H1 (cell line): ENCODE measurements at places on chromosomes 2 and 18.
A peak's percentile ranks its signal among the peaks of the same experiment; 100 is the strongest.

- no peak for DNase-seq
Measured at GRCh38 chr2:233821709-233822100, 32.6 kb downstream of the HJURP start.

DNA sequence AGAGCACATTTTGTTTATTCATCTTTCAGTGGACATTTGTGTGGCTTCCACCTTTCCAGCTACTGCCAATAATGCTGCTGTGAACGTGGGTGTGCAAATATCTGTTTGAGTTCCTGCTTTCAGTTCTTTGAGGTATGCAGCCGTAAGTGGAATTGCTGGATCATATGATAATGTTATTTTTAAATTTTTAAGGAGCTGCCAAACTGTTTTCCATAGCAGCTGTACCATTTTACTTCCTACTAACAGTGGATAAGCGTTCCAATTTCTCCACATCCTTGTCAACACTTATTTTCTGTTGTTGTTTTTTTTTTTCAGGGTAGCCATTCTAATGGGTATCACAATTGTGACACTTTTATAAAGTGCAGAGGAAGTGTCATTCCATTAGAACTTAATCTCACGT lies 162.5 kb downstream of the NCK2 start:
- no peak for DNase-seq

- no peak for DNase-seq
Measured at GRCh38 chr2:159201360-159202063, 85.0 kb downstream of the WDSUB1 start.

GRCh38 chr2:88182721-88183120 lies 12.6 kb downstream of the THNSL2 start:
- DNase-seq: peak; percentile 14

DNA sequence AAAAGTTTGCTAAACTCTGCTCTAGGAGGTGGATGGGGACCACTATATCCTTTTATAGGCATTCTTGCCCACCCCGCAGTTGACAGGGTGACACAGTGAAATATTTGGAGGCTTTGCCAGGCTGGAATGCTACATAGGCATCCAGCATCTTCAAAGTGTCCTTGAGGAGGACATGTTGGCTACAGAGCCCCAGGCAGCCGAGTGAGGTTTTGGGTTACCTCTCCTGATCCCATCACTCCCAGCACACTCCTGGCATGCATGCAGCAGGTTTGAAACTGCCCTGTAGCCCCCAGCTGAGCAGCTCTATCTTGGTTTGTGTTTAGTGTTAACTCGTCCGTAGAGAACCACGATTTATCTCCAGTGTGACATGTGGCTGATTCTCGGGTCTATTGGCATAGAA lies 7.3 kb downstream of the FOSL2 start:
- DNase-seq: no peak

DNA sequence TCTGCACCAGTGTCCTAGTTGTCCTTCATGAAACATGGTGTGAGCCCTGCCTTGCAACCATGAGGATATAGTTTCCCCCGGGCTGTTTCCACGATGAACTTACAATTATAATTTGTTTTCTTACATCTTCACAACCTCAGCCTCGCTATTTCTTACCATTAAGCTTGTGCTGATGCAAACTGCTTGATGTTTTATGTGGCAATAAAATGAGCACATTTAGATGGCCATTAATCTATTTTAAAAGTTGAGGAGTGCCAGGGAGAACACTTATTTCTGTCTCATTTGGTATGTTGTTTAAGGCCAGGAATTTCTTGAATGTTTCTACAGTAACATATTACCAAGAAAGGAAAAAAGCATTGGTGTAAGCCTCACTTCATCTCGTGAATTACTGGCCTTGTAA lies 214.5 kb upstream of the SLC8A1 start:
- no peak for DNase-seq

DNA sequence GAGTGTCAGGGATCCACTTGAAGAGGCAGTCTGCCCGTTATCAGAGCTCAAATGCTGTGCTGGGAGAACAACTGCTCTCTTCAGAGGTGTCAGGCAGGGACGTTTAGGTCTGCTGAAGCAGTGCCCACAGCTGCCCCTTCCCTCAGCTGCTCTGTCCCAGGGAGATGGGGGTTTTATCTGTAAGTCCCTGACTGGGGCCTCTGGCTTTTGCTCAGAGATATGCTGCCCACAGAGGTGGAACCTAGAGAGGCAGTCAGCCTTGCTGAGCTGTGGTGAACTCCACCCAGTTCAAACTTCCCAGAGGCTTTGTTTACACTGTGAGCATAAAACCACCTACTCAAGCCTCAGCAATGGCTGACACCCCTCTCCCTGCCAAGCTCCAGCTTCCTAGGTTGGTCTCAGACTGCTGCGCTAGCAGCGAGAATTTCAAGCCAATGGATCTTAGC lies 38.1 kb downstream of the PLEK start:
- no peak for DNase-seq
